Esophagus mucosa (tissue), 1 donor: ENCODE measurements at places on chromosomes 12 and 14. TPM values are rescaled to one million over a fixed set of nuclear protein-coding genes. Genes with fewer than 3 reads are reported as not detected.

RFX4 gene
- total RNA-seq: not detected

TSPAN9 gene
- 15.9 TPM for total RNA-seq

DPY19L2 gene
- total RNA-seq: 0.80 TPM

GALNT16 gene
- total RNA-seq: 1.00 TPM

OGFOD2 gene
- total RNA-seq: 14.7 TPM

EMP1 gene
- 1,972 TPM for total RNA-seq

DEGS2 gene
- 51.5 TPM for total RNA-seq

C12orf50 gene
- not detected for total RNA-seq

ALX1 gene
- total RNA-seq: not detected

OR4K15 gene
- total RNA-seq: not detected

NR1H4 gene
- total RNA-seq: not detected

SLC17A8 gene
- total RNA-seq: not detected

CATSPERB gene
- total RNA-seq: 3.3 TPM

ARMH4 gene
- total RNA-seq: 0.72 TPM

BATF gene
- 0.84 TPM for total RNA-seq

ST8SIA1 gene
- 1.5 TPM for total RNA-seq

ASIC1 gene
- 2.1 TPM for total RNA-seq

DBX2 gene
- not detected for total RNA-seq

CLEC12A gene
- 0.36 TPM for total RNA-seq

PLA2G1B gene
- not detected for total RNA-seq

KRT71 gene
- total RNA-seq: not detected

NEDD1 gene
- total RNA-seq: 11.2 TPM

CSAD gene
- total RNA-seq: 17.1 TPM

LRRC9 gene
- 0.12 TPM for total RNA-seq

ADAM20 gene
- 0.80 TPM for total RNA-seq

WDHD1 gene
- total RNA-seq: 8.7 TPM

SIX6 gene
- total RNA-seq: not detected

SDS gene
- 0.20 TPM for total RNA-seq

IRAK3 gene
- 3.0 TPM for total RNA-seq

NTN4 gene
- total RNA-seq: 5.5 TPM

KRT78 gene
- total RNA-seq: 291 TPM

PIWIL1 gene
- total RNA-seq: not detected

MFAP5 gene
- total RNA-seq: 3.3 TPM

TAS2R7 gene
- not detected for total RNA-seq

TAS2R43 gene
- 0.84 TPM for total RNA-seq

SINHCAF gene
- 46.6 TPM for total RNA-seq

TAS2R20 gene
- total RNA-seq: 0.96 TPM

NRXN3 gene
- 0.60 TPM for total RNA-seq

RD3L gene
- total RNA-seq: not detected

ANKRD33 gene
- total RNA-seq: not detected

DLGAP5 gene
- 17.9 TPM for total RNA-seq

ACSS3 gene
- total RNA-seq: 0.68 TPM

PNP gene
- 76.4 TPM for total RNA-seq

TMEM233 gene
- total RNA-seq: not detected

SLC39A5 gene
- total RNA-seq: not detected

CLEC14A gene
- total RNA-seq: 4.1 TPM

RERG gene
- total RNA-seq: 1.9 TPM

SSTR1 gene
- 0.08 TPM for total RNA-seq

PRH2 gene
- total RNA-seq: not detected

ANKRD52 gene
- total RNA-seq: 19.8 TPM

FAM222A gene
- 5.4 TPM for total RNA-seq

SUSD6 gene
- 35.2 TPM for total RNA-seq

GARIN6 gene
- not detected for total RNA-seq

KLRK1 gene
- not detected for total RNA-seq

KRT7 gene
- total RNA-seq: 113 TPM

MYO1H gene
- total RNA-seq: 1.0 TPM
